ENCODE measurements at places on chromosomes 2 and 18. TPM values are rescaled to one million over a fixed set of nuclear protein-coding genes. Genes with fewer than 3 reads are reported as not detected.

GRHL1 gene
- total RNA-seq = 2.7 TPM

ASXL3 gene
- total RNA-seq = 1.3 TPM

FBXO48 gene
- total RNA-seq = 0.57 TPM

TUBA4B gene
- total RNA-seq = not detected

HTR2B gene
- total RNA-seq = 16.3 TPM

LCT gene
- not detected for total RNA-seq

NR4A2 gene
- total RNA-seq = 1.7 TPM

HPCAL1 gene
- total RNA-seq = 37.0 TPM

SCN3A gene
- total RNA-seq = 1.1 TPM

UPP2 gene
- not detected for total RNA-seq

EFEMP1 gene
- 141 TPM for total RNA-seq

HS1BP3 gene
- 89.1 TPM for total RNA-seq

CD28 gene
- total RNA-seq = 2.0 TPM

TOGARAM2 gene
- total RNA-seq = 3.8 TPM

SFXN5 gene
- 5.8 TPM for total RNA-seq

Data from gastroesophageal sphincter (tissue), 4 donors.